ENCODE measurements at places on chromosomes 4 and X.

- peak; percentile 65 for DNase-seq
These were observed at the start of gene OTUD5 for GRCh38 chrX:48957477-48957826. Gene OTUD5 (minus strand): TSS chrX:48957607. CDS start chrX:48957570, 37 bp downstream.

DNA sequence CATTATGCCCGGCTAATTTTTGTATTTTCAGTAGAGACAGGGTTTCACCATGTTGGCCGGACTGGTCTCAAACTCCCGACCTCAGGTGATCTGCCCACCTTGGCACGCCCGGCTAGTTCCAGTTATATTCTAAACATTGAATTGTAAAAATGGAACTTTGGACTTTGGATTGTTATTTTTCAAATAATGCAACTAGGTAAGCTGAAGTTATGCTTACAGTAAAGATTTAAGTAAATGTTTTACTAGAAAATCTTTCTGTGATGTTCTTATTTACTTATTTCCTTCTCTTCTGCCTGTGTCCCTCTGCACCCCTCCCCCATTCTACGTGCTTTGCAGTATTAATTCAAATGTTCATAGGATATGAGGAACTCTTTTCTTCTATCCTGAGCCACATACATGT is 26.1 kb downstream of the GK start:
- no peak for DNase-seq

DNA sequence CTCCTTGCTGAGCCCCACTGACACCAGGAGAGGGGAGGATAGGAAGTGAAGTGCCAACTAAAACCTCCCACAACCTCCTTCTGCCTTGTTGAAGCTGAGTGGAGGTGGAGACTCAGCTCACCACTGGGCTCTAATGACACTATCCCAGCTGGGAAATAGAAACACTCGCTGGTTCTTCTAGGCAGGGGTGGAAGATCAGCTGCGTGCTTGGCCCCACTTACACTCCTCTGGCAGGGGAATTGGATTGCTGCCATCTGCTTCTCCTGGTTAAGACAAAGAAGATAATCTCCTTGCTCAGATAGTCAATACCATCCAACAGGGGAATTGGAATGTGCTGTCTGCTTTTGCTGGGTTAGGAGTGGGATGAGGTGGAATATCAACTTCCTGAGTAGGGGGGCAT is 392.5 kb downstream of the ZNF674 start:
- no peak for DNase-seq

DNA sequence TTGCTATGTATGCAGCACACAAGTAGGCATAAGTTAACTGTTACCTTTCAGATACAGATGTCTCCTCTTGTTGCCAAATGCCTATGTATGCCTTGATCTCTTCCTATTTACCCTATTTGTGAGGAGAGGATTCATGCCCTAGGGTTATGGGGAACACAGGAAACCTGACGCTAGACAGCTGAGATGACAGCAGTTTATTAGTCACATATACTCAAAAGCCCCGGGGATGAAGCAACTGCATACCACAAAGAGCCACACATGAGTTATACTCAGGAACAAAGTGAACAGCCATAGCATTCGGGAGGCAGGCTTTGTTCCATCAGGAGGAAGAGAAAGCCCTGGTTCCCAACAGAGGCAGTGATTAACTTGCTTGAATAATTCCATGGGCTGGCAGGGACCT is 1011.7 kb upstream of the PCDH7 start:
- no peak for DNase-seq

DNA sequence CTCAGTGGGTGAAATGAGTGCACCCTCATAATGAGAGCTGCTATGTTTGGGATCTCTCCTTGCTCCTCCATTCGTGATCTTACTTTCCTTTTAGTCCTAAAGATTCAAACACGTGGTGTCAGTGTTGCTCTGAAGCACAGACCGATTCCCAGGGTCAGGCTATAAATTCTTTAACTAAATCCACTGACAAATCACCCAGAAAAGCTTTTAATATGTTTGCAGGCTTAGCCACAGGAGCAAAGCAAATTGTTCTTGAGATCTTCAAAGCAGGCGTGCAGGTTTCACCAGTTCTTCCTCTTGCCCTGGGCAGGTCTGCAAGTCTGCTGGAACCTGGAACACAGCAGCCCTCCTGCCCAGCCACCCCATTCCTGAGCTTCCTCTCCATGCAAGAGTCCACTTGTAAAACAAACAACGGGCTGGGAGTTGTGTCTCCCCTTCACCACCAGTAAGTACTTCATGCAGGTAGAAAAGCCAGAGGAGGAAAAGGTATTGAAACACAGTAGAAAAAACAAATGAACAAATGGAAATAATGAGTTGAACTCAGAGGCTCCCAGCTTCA is 70.1 kb upstream of the ENPP6 start:
- no peak for DNase-seq

DNA sequence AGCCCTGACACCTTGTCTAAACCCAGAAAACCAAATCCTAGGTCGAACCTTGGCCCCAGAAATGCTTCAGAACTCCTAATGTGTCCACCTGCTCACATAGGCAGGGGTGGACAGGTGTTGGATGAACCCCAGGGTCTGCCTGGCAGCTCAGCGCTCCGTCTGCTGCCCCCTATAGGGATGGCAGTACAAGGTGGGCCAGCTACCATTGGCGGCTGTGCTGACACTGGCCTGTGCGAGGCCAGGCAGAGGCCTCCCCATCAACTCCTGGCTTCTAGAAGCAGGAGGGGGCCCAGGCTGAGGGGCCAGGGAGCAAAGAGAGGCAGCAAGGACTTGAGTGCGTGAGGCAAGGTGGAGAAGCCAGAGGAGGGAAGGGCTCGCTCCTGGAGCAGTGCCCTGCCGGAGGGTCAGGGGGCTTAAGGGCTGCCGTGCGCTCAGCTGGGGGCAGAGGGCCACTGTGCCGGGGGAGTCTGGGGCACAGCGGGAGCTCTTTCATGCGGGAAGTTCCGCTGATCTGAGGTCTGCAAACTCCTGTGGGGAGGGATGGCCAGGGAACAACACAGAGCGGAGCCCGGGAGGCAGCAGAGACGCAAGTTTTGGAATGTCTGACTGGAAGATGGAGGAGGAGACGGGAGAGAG is 20.6 kb downstream of the CCNQ start:
- DNase-seq, result no peak

DNA sequence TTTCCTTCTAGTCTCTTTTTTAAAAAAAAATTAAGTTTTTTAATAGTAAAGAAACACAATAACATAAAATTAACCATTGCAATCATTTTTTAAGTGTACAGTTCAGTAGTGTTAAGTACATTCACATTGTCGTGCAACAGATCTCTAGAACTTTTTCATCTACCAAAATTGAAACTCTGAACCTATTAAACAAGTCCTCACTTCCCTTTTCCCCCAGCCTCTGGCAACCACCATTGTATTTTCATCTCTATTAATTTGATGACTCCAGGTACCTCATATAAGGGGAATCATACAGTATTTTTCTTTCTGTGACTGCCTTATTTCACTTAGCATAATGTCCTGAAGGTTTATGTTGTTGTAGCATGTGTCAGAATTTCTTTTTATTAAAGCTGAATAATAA is 31.8 kb downstream of the MSL3 start:
- no peak for DNase-seq

- peak; percentile 4 for DNase-seq
These were observed 116.7 kb upstream of the TMEM164 start for GRCh38 chrX:109886122-109886761.

GRCh38 chrX:13220916-13221315 is 98.9 kb downstream of the ATXN3L start:
- DNase-seq, result no peak

DNA sequence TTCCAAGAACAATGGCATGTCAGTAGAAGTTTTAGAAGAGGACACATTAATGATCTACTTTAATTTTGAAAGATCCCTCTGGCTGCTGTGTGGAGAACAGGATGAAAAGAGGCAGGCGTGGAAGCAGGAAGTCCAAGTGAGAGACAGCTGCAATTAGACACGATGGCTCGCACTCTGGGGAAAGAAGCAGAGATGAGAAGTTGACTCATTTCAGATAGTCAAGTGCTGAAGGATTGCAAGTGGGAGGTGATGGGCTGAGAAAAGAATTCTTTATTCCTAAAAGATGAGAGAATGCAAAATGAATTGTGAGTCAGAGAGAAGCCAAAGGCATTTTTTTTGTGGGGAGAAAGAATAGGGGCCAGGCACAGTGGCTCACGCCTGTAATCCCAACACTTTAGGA is 16.5 kb downstream of the RXFP1 start:
- DNase-seq, result no peak

DNA sequence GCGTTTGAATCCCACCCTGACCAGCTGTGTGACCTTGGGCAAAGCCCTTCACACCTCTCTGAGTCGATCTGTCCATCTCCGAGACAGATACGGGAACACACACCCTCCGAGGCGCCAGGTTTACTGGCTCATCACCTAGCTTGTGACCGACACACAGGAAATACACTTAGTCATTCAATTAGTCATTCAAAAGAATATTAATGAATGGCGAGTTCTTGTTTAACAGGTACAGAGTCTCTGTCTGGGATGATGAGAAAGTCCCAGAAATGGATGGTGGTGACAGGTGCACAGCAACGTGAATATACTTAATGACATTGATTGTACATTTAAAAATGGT is 80.6 kb downstream of the PPP2R2C start:
- no peak for DNase-seq

Data from stimulated activated CD4-positive, alpha-beta T cell treated with anti-CD3 and anti-CD28 coated beads, Interleukin-12 subunit alpha, Interleukin-12 subunit beta, amount 100 ng/mL, for 4 hours (primary cell).